ENCODE measurements at places on chromosomes 6 and 20.

DNA sequence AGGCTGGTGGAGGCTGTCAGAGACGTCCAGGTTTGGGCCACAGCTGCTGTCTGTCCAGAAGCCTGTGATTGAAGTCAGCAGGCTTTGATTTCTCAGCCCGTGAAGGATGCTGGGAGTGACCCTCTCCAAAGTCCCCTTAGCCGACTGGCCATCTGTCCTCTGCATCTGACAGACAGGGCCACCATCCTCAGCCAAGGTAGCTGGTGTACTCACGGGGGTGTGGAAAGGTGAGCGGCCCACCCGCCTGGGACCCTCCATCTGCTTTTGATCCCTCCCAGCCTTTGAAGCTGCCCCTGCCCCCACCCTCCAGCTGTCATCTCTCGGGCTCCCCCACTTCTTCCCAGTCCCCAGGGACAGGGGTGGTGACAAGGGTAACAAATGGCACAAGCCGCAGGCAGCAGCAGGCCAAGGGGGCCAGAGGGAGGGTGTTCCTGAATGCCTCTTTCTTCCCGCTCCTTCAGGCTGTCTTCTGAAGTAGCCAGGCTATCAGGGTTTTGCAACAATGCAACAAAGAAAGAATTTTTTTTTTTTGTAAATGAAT, 84.4 kb downstream of the EYA2 start:
- DNase-seq: peak; percentile 29

- DNase-seq: no peak
Measured at GRCh38 chr6:3752531-3753227, 1.2 kb upstream of the PXDC1 start.

- DNase-seq: no peak
Measured at GRCh38 chr6:40695750-40696415, 108.7 kb upstream of the LRFN2 start.

- DNase-seq: no peak
Measured at GRCh38 chr6:166424431-166424830, 41.7 kb upstream of the MPC1 start.

GRCh38 chr6:162999575-163000285, 272.0 kb downstream of the PACRG start:
- peak; percentile 51 for DNase-seq

GRCh38 chr20:4369119-4369797, 352.5 kb upstream of the PRND start:
- DNase-seq: no peak

- no peak for DNase-seq
Measured at GRCh38 chr20:37875460-37876175, 27.3 kb upstream of the VSTM2L start.

DNA sequence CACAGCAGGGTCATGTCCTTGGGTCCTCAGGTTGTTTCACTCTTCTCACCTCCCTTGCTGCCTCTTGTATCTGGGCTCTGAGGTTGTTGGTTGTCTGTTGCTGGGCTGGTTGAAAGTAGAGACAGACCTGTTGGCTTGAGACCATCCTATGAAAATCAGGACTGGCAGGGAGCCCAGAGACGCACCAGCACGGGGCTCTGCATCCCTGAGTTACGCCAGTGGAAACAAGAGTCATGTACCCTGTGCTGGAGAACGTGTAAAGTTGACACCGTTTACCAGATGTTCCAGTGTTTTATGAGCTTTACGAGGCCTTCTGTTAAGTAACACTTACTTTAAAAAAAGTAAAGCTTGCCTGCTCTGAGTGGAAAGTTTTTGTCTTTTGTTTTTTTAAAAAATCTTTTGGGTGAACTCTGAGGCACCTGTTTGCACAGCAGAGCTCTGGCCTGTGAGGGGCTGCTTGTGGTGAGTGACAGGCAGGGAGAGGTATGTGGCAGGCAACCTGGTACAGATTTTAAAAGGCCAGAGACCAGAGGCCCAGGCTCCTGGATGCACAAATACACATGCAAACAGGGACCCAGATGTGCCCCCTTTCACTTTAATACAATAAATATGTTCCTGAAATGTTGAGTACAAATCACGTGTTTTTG, 260.0 kb upstream of the SUPT3H start:
- no peak for DNase-seq

DNA sequence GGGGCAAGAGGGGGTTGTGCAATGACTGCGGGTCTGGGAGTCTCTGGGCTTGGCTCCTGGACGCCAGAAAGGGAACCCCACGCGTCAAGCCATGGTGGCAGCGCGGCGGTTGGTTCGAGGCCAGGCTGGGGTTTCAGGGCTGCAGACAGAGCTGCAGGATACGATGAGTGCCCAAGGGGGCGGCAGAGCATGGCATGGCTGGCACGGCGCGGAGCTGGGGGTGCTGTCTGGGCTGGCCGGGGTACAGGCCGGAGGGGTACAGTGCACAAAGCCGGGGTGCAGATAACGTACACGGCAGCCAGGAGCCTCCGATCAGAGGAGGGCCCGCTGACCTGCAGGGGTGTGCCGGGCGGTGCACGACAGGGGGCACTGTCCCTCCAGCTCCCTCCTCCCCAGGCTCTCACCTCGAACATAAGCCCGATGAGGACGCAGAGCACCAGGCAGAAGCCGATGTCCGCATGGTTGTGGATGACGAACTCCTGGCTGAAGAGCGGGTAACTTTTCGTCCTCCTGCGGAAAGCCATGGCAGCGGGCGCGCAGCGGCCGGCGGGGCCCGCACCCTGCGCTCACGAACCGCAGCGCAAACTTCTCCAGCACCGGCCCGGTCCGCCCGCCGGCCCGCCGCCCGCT, 353 bp downstream of the TRAM2 start:
- peak; percentile 82 for DNase-seq

GRCh38 chr6:125004198-125004597, 42.0 kb downstream of the RNF217 start:
- no peak for DNase-seq

- peak; percentile 63 for DNase-seq
Measured at GRCh38 chr6:137709424-137710236, 157.4 kb upstream of the TNFAIP3 start.

DNA sequence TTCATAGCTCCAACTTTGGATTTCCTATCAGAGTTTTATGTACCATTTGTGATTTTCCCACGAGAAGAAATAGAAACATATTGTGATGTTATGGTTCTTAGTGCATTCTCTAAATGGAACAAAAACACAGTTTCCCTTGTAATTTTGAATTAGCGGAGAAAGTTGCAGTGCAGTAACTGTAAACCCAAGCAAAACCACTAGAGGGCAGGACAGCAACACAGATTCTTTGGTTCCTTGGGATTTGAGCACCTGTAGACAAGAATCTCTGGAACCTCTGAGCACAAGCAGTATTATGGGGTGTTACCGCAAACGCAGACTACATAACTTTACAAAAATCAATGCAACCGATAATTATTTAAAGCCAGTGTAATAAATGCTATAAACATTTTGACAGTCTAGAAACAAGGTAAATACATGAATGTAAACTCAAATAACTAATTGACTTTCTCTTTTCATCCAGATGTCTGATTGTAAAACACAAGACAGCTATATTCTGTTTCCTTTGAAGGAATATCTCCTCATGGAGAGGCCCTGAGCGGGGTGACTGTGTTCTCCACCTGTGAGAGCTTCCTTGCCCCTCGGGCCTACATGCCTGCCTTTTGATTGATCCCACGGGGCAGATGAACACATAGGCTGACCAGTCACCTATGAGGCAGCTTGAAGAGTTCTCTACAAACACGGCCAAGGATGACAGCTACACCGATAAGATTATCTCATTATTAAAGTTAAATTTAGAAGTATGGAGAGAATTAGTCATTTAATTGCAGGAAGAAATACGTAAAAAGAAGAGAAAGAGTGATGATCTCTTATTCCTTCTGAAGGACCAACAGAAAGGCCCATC, 67.5 kb upstream of the COL21A1 start:
- DNase-seq: peak; percentile 69

GRCh38 chr6:3340894-3341293, 82.1 kb downstream of the PSMG4 start:
- peak; percentile 48 for DNase-seq

GRCh38 chr6:112929641-112930040, 582.5 kb downstream of the RFPL4B start:
- peak; percentile 33 for DNase-seq

DNA sequence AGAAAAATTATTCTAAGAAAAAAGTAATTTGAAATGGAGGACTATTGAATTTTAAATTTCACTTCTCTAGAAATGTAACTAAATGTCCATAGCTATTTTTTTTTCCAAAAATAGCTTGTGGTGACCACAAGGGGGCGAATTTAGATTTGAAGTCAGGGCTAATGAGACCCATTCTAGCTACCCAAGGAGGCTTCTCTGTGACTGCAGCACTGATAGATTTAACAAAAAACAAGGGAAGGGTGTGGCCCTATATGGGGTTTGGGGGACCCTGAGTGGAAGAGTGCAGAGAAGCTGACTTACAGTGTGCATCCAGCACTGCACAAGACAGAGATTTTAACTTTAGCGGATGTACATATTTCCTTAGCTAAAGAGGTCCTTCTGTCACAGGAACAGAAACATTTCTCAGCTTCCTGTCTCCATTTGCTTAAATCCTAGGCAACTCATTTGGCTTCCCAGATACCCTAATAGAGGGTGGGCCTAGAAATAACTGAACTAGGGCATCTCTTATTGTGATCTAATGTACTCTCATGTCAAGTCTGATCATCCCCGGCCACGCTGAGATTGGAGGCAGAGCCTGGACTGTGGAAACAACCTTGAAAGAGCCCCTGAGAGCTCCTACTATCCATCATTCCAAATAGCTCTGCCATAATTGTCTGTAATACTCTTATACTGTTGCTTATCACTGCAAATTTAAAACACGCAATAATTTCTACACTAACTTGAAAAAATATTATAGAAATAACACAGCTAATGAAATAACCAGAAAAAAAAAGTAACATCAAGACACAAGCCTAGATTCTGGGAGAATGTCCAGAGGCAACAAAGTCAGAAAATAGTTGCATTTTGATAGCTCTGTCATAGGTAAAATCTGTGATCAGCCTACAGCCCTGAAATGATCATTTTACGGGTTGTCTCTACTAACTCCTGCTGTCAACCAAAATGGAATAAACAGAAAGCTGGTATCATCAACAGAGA, 93.6 kb downstream of the SNAP91 start:
- DNase-seq: peak; percentile 70

DNA sequence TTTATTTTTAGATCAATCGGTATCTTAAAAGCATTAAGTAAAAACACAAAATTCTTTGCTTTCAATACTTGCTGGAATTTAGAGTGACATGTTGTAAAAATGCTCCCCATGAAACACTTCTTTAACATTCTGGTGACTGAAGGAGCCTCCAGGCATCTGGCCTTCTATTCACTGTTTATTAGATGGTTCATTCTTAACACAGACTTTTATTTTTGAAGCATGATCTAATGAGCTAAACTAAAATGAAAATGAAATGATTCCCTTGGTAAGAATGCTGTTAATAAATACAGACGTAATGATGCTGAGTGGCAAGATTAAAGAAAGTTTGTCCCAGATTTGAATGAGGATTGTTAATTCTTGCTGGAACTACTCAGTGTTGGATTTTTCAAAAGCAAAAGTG, 698.4 kb downstream of the TENT5A start:
- DNase-seq: no peak

- peak; percentile 12 for DNase-seq
Measured at GRCh38 chr6:47804821-47805220, 23.0 kb downstream of the OPN5 start.

- DNase-seq: no peak
Measured at GRCh38 chr20:53884859-53885541, 185.4 kb downstream of the BCAS1 start.

DNA sequence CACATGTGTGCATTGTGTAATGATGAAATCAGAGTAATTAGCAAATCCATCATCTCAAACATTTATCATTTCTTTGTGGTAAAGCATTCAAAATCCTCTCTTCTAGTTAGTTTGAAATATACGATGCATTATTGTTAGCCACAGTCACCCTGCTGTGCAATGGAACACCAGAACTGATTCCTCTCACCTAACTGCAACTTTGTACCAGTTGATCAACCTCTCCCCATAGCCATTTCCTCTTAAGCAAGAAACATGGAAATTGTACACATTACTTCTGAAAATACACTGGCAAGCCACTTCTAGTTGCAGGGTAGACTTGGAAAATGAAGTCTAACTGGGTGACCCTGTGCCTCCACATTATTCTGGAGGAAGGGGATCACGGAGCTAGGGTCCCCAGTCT, 58.1 kb upstream of the ESR1 start:
- no peak for DNase-seq

- no peak for DNase-seq
Measured at GRCh38 chr6:103723438-103724322, 1136.0 kb downstream of the HACE1 start.

GRCh38 chr20:5168651-5169396, 42.0 kb downstream of the CDS2 start:
- DNase-seq: no peak

DNA sequence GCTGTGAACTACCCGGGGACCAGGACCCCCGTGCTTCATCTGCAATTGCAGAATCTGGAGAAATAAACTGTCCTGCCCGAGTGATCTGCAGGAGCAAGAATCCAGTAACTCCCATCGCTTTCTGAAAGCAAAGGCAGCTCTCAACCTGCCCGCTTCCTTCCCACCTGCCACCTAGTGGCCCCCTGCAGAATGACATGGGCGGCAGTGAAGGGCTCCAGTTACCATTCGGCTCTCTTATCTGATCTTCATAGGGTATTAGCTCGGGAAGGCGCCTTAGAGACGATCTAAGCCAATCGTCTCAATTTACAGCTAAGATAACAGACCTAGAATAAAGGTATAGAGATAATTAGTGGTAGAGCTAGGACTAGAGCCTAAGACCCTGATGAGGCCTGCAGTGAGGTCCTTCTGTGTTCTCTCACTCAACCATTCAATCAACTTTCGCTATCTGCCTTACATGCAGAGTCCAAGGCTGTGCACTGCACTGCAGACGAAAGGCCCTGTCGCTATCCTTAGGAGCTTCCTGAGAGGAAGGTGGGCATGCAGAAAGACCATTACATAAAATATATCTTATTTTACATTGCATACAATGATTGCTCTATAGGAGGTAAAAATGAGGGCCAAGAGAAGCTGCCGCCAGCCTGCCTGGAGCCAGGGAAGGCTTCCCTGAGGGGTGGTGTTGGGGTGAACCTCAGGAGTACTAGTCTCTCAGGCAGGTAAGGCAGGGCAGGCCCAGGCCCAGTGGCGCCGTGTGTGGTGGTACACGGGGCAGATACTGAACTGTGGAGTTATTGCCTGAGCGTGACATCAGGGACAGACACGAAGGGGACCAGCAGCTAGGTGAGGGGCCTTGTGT, 7.1 kb upstream of the PSMG4 start:
- peak; percentile 94 for DNase-seq

- DNase-seq: peak; percentile 45
Measured at GRCh38 chr6:147222160-147222838, 18.1 kb downstream of the STXBP5 start.

DNA sequence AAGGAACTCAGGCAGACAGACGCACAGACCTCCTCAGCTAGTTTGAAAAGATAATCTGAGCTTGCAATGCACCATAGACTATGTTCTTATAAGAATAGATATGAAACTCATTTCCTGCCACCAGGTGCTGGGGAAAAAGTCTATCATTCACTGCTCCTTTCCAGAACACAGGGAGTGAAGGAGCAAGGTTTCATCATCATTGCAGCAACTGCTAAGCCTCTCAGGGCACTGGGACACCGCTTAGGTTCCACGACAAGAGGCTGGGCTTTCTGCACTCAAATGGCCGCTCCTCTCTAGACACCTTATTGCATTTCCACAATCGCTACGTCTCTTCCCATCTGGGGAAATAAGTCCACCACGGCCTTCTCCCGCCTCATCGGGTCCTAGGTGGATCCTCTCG, 418.5 kb upstream of the JARID2 start:
- no peak for DNase-seq
